ENCODE measurements at places on chromosomes 7 and 10.

DNA sequence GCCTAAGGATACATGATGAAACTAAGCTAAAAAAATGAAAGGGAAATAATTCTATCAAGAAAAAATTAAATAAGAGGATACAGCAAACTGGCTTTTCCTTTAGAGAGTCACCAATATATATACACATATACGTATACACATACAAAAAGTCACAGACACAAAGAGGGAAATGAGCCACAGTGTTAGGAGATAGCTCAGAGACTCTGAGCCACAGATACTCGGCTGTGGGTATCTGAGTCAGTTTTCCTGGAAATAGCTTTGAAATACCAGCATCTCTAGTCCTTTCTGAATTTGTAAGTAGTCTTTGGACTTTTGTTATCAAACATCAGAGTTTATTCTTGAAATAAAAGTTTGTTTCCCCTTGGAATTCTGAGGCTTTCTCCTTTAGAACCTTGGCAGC is 111.8 kb downstream of the TBXAS1 start:
- DNase-seq, result peak; percentile 66

DNA sequence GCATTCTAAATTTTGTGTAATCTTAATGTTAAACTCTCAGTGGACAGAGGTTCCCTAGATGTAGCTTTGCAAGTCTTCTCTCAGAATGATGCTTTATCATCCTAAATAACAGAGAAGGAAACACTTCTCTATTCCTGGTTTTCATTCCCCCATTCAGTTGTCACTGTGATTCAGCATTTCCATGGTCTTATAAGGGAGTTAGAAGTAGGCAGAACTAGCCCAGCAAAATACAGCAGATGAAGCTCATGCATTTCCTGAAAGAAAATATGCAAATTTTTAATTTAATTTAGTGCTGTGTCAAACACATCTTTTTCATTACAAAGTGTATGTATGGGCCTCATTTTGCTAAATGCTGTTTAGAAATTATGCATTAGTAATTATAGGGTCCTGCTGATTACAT is 70.1 kb downstream of the ITPRID1 start:
- DNase-seq, result no peak

GRCh38 chr10:29806350-29806788 is 171.6 kb upstream of the SVIL start:
- DNase-seq, result no peak

DNA sequence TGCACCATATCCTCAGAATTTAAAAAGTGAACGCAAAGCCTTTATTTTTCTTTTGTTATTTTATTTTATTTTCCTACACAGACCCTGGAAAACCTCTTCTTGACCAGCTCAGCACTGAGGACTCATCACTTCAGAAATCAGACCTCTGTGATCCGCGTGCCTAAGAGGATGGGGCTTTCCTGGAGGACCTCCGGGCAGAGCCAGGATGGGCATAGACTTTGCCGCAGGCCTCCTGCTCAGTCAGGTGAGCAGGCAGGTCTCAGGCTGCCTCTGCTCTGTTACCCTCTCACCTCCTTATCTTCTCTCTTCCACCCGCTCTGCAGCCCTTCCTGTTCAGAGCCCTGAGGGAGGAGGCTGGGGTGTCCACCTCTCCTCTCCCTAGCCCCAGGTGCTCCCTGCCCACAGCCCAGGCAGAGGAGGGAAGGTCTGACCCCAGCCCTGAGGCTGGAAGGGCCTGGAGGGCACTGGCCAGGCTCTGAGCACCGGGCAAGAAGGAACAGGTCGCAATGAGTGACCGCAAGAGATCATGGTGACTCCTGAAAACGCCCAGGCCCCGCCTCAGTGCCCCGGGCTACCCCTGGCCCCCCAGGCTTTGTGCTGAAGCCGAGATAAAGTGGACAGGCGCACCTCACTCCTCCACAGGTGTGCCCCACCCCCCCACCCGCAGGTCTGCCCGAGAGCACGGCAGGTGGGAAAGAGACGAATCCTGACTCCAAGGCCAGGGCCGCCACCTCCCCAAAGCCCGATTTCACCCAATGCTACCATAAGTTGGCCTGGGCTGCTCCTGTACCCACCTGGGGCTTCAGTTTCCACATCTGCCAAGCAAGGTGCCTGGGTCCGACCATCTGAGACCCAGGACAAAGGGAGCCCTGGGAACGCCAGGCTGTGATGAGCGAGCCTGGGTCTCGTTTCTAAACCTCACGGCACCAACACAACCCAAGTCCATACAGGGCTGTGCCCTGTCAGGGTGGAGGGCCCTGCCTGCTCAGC is 2.8 kb downstream of the CALML5 start:
- DNase-seq, result no peak

DNA sequence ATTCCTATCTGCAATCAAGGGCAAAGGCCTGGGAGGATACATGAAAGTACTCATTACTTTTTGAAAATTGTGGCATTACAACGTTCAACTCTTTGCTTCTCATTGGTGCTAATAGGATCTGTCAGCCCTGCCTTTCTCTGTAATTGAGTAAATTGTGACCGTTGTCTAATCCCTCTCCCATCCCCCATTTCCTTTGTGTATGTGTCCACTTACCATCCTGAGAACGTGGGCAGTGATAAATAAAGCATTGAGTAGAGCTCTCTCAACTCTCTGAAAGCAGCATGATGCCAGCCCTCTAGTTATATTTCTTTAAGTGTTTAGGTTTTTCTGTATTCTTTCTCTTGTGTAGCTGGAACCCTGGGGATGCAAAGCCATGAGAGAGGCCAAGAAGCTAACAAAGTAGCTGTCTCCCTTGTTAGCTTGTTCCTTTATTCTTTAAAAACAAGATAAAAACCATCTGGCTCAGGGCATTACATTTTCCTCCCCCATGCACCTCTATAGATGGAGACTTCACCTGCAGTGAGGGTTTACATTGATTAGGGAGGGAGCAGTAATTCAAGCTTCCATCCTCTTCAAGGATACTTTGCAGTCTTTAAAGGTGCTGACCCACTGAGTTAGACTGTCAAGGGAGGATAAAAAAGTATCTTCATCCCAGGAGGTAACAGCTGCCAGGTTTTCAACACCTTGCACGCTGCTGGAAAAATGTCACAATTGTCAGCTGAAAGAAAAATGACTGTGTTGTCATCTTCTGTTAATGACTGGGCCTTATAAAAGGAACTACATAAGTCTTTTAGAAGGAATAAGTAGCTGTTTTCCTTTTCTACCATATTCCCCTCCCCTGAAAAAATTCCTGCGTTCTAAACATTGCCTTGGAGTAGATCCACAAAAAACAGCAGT is 112.3 kb downstream of the BTRC start:
- no peak for DNase-seq

GRCh38 chr10:83921984-83922860 is 217.1 kb upstream of the GHITM start:
- no peak for DNase-seq

- DNase-seq, result peak; percentile 47
Observed at GRCh38 chr7:157271991-157272324, 64.8 kb upstream of the DNAJB6 start.

- DNase-seq, result peak; percentile 63
Observed at GRCh38 chr7:8185926-8186683, 75.9 kb downstream of the ICA1 start.

DNA sequence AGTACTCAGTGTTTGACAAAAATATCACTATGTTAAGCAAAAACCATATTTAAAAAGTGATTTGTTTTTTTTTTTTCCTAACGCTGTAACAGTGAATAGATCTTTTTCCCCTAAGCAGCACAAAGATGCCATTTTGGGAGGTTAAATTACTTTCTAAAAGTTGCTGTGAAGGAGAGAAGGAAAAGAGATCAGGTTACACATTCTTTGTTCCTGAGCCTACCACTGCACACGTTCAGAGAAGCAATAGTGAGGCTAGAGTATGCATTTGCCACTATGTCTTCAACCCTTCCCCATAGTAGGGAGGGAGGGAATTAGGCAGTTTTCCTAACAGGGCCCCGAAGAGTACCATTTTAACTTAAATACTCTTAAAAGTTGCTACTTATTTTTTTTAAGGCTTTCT is 38.9 kb downstream of the BMPR1A start:
- no peak for DNase-seq

- peak; percentile 66 for DNase-seq
Observed at GRCh38 chr7:519484-520390, at the start of gene PDGFA. Gene PDGFA (minus strand): TSS chr7:519846. CDS start chr7:519001, 845 bp downstream.

- DNase-seq, result no peak
Observed at GRCh38 chr7:153406486-153406872, 645.7 kb upstream of the DPP6 start.

- no peak for DNase-seq
Observed at GRCh38 chr10:59104186-59104585, 72.3 kb upstream of the PHYHIPL start.

DNA sequence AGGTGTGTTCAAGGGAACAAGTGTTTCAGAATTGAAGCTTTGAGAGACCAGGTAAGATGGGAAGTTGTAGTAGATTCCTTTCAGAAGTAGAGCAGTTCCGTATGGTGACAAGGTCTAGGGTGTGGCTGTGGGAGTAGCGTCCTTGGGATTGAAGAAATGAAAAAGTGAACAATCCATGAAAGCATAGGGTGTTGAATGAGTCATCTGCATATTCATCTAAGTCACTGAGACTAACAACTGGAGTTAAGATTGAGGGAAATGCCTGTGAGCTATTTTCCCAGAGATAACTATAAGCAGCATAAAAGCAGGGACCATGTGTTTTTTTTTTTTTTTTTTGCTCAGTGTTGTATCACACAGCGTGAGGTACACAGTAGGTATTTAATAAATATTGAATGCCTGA is 134.8 kb downstream of the PHTF2 start:
- DNase-seq, result no peak

DNA sequence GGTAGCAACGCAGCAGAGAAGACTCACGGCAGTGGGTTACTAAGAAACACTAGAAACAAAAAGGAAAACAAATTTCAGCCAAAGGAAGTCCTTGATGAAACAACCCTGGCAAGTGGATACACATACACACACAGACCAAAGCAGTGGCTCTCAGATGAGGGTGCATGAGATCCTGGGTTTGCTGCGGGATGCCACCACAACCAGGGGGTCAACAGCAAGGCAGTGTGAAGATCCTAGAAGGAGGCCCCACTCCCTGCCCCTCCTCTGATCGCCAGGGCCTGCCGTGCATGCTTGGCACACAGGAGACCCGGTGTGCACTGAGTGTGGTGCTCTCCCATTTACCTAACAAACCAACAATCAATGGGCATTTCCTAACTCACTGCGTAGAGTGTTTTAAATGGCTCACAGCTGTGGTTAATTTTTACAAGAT is 252.3 kb upstream of the KLF14 start:
- DNase-seq, result no peak

DNA sequence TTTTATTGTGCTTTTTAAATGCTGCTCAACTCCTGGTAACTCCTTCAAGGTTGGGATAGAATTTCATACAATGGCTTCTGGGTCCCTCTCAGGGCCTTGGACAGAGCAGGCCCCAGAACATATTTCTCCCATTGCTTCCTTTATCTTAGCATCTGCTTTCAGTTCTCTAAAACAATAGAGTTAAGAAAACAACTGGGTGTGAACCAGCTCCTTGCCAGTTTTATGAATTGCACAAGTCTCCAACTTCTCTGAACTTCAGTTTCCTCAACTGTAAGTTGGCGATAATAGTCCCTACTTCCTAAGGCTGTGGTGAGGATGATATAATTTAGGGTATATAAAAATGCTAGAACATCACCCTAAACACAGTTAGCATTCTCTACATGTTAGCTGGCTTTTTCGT is 77.0 kb upstream of the INHBA start:
- peak; percentile 83 for DNase-seq

GRCh38 chr7:120272261-120272660 is 714 bp upstream of the KCND2 start:
- peak; percentile 70 for DNase-seq

DNA sequence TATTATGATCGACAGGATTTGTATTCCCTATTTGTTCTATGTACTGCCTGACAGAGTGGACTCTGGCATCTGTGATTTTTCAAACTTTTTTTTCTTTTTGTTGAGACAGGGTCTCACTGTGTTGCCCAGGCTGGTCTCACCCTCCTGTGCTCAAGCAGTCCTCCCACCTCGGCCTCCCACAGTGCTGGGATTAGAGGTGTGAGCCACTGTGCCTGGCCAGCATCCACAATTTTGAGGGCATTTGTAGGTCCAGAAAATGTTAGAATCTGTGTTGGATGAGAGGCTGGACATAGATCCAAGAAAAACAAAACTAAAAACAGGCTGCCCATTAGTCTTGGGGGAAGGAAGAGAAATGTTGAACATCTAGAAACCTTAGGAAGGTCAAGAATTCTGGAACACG is 34.3 kb downstream of the SGPL1 start:
- DNase-seq, result no peak

GRCh38 chr10:48543182-48543844 is 61.6 kb downstream of the ARHGAP22 start:
- no peak for DNase-seq

DNA sequence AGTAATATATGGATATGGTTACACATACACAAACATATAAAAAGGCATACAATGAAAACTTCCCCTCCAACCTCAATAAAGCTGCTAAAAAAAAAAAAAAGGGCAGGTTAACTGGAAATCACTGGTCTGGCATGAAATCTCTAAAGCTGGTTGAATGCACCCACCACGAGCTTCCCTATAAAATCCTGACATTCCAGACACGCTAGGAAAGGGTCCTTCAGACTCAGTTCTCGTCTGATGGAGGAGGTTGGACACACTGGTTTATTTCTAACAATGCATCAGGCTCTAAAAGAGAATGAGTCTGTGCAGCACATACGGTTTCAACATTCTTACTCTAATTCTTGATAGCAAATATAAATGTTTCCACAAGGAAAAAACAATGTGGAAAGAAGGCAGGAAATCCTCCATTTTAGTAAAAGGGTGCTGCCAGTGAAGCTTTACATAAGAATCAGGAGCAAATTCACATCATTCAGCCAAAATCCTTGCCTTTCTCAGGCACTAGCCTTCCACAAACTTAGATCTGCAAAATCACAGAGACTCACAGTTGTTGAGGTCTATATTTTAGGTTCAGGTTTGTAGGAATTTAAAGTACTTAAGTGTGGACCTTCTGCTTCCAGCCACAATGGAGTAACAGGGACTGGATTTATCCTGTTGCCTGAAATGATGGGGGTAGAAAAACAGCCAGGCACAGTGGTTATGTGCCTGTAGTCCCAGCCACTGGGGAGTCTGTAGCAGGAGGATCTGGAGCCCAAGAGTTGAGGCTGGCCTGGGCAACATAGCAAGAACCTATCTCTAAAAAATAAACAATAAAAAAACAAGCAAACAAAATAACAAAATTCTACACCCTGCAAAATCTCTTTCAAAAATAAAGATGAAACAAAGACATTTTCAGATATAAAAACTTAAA is 73.5 kb downstream of the CYTH3 start:
- no peak for DNase-seq

DNA sequence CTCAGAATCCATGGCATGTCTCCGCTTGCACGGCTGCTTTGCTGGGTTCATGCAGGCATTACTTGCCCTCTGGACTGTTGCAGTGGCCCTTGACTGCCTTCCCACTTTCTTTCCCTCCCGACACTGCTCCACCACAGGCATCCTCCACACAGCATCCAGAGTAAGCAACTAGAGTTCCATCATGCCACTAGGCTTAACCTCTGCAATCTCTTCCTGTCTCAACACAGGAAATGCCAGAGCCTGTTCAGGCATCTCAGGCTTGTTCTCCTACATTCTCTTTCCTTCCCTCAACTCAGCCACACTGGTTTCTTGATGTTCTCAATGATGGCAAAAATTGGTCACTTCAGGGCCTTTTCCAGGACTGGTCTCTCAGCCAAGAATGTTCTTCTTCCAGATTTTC is 284.5 kb upstream of the KLF6 start:
- DNase-seq, result no peak

- no peak for DNase-seq
Observed at GRCh38 chr7:23965296-23965695, 255.3 kb downstream of the STK31 start.

- no peak for DNase-seq
Observed at GRCh38 chr7:90999989-91000979, 263.9 kb upstream of the FZD1 start.

GRCh38 chr7:12653518-12653917 is 33.9 kb upstream of the ARL4A start:
- no peak for DNase-seq
